Lung (tissue), 17 donors: ENCODE measurements at places on chromosomes 6 and 20.

DNA sequence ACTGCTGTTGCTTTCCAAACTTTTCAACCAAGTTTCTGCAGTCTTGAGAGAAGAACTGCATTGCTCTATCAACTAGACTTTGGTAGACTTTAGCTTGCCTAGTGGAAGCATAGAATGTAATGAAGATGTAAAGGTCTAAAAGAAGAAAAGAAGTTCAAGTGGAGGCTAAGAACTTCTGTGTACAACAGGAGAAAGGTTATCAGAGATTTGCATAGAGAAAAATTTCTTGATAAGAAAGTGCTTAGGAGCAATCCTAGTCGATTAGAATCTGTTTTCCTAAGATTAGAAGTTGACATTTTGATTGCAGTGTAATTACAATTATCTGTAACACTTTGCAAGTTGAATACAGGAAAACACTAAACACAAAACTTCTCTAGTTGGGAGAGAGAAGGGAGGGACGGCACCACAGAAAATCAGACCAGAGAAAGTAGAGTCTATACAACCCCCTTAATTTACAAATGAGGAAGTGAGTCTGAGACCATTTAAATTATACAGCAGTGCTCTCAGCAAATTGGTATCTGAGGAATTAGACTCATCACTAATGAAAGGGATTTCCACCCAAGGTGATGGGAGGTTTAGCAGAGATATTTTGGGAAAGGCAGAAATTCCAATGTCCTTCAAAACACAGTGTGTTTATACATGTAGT is 194.3 kb upstream of the MARCKS start:
- no peak for DNase-seq

DNA sequence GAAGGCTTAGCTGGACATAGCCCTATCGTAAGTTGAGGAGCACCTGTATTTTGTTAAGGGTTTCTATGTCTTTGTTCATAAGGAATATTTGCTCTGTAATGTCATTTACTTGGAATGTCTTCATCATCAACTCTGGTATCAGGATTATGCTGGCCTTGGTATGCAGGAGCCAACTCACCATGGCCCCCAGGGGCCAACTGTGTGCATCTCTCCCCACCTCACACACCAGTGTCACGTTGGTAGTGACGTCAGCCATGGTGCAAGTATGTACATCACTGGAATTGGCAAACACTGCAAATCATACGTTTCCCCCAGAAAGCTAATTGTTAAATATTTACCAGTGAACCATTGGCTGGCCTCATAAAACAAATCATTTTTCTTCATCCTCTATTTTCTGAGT is 70.8 kb downstream of the YTHDF1 start:
- DNase-seq, result no peak

GRCh38 chr6:170371080-170371479 is 64.5 kb downstream of the FAM120B start:
- DNase-seq, result no peak

DNA sequence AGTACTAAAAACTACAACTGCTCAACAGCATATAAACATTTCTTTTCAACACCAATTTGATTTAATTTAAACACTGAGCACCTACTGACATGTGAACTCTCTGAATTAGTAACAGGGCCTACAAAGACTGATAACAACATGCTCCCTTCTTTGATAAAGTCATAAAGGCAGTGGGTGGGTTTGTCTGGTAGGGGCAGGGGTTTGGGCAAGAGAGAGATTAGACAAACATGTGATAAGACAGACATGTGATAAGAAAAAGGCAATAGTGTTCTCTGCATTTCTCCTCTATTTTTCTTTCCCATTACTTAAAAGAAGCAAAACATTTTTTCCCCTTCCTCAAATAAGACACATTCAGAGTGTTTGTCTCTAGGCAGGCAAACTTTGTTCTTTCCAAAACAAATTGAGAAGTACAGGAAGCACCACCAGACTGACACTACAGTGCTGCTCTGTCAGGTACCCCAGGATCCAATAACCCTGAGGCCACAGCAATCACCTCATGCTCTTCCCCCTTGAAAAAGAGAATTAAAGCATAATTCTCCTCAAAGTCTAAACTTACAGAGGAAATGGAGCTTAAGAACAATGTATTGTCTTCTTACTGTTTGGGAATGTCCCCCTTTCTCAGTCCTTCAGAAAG is 11.9 kb downstream of the C6orf52 start:
- no peak for DNase-seq

DNA sequence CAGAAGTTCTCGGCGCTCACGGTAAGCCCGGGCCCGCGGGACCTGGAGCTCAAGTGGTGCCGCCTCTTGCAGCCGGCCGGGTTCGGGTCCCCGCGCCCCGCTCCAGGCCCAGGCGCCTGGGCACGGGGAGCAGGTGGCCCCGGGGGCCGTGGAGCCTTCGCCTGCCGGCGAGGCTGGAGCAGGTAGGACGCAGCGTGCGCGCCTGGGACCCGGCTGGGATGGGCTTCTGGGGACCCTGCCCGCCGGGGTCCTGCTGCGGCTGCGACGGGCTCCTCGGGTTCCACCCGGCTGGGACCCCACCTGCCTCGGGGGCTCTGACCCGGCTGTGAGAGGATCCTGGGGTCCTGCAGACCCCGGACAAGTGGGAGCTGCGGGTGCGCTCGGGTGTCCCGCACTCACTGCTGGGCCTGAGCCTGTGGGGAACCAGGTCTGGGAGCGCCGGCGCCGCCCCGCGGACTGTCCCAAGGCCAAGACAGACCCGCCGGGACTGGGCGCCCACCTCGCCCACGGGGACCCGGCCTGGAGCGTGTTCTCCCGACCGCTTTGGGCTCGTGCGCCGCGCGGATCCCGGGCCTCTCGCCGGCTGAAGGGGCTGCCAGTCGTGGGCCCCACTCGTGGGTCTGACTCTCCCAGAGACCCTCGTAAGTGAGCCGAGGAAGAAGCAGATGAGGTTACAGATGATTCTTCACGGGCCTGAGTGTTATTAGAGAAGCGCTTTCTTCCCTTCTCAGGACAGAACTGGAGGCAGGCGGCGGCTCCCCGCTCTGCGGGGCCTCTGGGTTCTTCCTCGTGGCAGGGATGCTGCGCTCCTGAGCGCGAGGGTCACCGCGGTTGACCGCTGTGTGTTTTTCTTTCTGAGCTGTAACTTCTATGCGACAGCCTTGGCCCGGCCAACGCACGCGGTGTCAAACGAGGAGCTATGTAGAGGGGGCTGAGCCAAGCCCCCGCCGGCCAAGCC is 729 bp downstream of the SMOC2 start:
- no peak for DNase-seq
